ENCODE measurements at places on chromosomes 1 and 21. TPM values are rescaled to one million over a fixed set of nuclear protein-coding genes. Genes with fewer than 3 reads are reported as not detected.

- no peak for DNase-seq
Observed at GRCh38 chr1:118184739-118185083, 317 bp downstream of the SPAG17 start.

GRCh38 chr1:157154940-157155514 lies 16.8 kb upstream of the ETV3 start:
- peak; percentile 52 for DNase-seq

Gene LRRN2
- not detected for total RNA-seq

Gene GNG12
- 237 TPM for total RNA-seq

DNA sequence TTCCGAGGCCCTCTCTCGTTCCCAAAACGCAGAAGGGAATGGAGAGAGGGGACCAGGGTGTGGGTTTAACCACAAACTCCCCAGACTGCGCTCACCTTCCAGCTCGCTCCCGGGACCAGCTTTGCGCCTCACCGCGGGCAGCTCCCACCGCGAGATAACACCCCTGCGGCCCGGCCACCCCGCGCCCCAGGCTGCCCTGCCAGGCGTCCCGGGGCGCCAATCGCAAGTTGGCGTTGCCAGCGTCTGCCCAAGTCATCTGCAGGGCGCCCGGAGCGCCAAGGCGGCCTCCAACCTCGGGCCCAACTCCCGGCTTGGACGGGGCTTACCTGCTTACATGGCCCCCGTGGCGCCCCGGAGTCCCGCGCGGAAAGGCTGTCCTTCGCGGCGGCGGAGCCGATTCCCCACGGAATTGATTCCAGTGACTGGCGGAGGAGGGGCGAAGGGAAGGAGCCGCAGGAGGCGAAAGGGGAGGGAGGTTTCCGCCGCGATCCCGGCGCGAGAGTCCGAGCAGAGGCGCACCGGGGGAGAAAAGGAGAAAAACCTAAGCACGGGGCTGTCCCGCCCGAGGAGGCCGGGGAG lies 456 bp downstream of the PTPN14 start:
- no peak for DNase-seq

GRCh38 chr1:231419147-231419546 lies 2.9 kb downstream of the EGLN1 start:
- no peak for DNase-seq

GRCh38 chr1:58905628-58906221 lies 121.9 kb upstream of the JUN start:
- DNase-seq = no peak

DNA sequence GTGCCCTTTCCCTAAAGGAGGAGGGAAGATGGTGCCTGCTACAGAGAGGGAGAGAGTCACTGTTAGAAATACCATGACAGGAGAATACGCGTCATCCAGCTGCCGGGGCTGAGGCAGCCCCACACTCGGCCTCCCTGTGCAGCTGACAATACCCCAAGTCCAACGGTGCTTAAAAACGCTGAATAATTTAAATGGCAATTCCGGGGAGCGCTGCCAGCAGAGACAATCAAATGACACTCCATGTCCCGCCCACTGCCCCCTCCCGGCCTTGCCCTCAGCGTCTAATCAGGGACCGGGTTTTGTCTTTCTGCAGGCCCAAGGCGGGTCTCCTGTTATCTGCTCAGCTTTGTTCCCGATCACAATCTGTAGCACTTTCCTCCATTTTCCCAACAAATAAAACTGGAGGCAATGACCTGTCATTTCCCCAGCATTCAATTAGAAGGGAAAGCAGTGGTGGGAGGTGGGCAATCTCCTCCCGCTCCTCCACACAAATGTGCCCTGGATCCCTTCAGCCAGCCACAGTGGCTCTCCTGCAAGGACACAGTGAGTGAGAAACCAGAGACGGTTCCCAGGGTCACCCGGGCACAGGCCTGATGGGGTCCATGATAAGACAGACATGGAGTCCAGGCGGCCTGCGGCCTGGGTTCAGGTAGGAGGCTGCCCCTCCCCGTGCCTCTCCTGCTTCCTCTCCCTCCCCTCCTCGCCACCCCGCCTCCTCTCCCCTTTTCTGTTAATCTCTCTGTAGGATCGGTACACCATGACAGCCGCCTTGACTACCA lies 42.7 kb upstream of the AJAP1 start:
- no peak for DNase-seq

- no peak for DNase-seq
Observed at GRCh38 chr1:224589006-224589405, 27.1 kb upstream of the CNIH3 start.

- no peak for DNase-seq
Observed at GRCh38 chr1:109994654-109995053, 10.1 kb downstream of the AHCYL1 start.

DNA sequence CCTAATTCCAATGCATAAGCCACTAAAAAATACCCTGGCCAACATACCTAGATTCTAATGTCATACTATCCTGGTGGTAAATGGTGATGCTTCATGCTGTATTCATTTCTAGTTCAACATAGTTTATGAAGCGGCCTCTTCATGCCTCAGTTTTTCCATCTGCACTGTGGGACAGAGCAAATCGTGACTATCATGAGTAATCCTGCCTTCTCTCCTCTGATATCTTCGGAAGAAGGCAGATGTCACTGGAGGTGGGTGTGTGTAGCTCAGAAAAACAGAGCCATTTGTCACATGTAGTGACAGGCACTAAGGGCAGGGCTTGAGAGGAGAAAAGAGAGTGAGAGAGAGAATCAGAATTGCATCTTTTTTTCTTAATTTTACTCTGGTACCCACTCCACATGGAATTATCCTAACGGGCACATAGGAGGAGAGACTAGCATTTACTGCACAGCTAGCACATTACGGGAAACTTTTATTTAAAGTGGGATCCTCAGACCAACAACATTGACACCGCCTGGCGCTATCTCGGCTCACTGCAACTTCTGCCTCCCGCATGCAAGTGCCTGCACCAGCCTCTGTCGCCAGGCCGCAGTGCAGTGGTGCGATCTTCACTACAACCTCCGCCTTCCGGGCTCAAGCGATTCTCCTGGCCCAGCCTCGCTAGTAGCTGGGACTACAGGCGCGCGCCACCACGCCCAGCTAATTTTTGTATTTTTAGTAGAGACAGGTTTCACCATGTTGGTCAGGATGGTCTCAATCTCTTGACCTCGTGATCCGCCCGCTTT lies 78.4 kb upstream of the KCNA3 start:
- DNase-seq = no peak

DNA sequence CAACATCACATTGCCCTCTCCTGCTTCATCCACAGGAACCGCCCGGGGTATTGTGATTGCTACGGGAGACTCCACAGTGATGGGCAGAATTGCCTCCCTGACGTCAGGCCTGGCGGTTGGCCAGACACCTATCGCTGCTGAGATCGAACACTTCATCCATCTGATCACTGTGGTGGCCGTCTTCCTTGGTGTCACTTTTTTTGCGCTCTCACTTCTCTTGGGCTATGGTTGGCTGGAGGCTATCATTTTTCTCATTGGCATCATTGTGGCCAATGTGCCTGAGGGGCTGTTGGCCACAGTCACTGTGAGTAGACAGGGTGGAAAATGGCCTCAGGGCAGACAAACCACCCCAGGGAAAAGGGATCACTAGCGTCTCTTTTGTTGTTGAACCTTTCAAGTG lies 12.7 kb downstream of the ATP1A4 start:
- no peak for DNase-seq

DNA sequence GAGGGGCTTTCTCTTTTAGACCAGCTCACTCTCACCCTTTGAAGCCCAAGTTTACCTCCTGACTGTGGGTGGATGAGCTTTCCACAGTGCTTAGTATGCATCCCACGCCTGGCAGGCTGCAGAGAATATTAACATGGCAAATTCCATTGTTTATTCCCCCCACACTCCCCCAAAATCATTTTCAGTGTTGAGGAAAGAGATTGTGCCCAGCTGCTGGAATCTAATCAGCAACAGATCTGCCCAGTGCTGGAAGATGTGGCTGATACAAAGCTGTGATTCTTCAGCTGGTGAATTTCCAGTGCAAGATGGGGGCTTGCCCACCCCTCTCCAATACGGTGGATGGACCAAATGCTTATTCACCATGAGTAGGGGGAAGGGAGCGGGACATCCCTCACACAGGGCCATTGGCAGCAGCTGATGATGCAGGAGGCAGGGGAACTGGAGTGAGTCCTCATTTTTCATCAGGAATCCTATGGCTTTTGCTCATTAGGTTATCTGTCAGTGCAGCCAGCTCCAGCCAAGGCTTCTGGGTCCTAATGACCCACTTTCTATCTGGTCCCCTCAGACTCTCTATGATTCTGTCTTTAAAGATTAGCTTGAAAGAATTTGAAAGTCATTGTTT lies 39.7 kb upstream of the KCNA3 start:
- DNase-seq = no peak

DNA sequence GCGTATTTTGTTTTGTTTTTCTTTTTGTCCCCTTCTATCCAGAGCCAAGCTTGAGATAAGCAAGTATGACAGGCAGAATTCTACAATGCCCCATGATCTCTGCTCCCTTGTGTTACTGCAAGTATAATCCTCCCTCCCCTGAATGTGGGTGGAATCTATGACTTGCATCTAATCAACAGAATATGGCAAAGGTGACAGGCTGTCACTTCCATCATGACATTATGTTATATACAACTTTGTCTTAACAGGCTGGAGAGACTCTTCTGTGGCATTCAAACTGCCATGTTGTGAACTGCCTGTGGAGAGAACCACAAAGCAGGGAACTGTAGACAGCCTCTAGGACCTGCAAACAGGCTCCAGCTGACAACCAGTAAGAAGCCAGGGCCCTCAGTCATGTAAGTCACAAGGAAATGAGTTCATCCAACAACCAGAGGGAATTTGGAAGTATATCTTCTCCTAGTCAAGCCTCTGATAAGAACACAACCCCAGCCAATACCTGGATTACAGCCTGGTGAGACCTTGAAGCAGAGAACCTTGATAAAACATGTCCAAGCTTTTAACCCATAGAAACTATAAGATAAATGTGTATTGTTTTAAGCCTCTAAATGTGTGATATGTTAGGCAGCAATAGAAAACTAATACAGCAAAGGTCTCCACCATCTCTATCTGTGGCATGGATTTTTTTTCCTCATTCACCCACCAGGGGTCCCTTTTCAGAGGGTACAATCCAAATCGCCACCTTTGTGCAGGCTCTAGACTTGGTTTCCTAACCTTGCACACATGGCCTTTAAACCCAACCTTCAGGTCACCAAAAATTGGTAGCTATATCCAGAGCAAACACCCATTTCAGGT lies 5.7 kb upstream of the C1orf162 start:
- DNase-seq = no peak

Gene OR2T33
- total RNA-seq = not detected

Gene ADORA1
- total RNA-seq = not detected

Gene FAM163A
- total RNA-seq = 0.07 TPM

Gene GBP5
- total RNA-seq = 0.20 TPM

DNA sequence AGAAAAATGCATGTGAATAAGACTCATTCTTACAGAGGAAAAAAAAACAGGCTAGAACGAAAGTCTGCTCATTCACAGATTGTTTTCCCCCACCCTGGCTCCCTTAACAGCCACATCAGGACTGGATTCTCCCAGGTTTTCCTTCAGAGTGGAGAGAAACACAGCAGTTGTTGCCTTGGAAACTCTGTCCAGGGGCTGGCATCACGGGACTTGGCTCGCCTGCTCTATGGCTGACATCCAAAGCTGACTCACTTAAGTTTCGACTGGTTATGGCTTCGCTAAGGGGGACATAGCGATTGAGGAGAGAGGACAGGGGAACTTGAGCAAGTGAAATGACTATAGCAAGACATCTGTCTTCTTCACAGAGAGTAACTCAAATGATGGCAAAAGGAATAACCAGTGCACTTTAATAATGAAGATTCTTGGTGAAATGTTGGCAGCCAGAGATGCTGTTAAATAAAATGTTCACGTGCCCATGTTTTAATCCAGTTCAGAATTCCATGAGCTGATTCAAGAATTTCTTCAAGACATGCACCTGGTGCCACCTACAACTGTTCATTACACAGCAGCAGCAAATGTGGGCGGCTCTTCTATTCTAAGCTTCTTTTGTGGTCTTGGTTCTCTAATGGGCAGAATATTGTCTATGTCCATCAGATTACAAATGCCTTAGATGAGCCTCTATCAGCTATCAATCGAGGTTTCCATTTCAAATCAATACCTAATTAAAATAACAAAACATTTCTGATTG lies 21.8 kb downstream of the MIS18A start:
- peak; percentile 84 for DNase-seq

DNA sequence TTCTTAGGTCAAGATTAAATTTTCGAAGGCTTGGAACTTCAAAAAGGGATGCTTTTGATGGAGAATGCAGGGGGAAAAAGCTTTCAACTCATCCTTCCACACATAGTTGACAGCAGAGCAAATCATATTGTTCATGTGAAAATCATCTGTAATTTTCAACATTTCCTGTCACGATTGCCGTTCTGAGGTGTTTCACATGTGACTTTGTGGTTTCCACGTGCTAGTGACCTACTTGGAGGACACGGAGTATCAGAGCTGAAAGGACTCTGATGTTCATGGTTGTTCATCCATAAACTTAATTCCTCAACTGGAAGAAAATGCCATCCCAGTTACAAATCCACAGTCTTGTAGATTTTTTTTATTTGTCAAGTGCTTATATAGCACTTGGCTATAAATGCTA lies 79.1 kb downstream of the ZP4 start:
- DNase-seq = no peak

DNA sequence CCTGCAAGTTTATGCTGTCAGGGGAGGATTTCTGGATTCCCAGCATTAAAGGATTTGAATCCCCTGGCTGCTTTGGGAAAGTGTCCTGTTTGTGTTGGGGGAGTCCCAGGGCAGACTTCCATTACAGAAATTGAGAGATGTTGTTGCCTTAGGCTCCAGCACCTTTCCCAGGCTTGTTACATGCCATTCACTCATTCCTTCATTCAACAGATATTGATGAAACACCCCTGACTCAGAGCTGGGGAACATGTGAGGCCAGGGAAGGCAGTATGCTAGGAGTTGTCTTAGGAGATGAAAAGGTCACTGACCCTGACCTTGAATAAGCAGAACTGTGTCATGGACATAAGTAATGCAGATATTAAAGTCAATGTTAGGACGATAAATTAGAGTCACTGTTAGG lies 161.7 kb downstream of the NTMT2 start:
- DNase-seq = no peak

- no peak for DNase-seq
Observed at GRCh38 chr1:54403808-54404261, 2.4 kb downstream of the SSBP3 start.

Gene GOLPH3L
- total RNA-seq = 16.6 TPM

GRCh38 chr1:204634260-204634910 lies 51.2 kb downstream of the LRRN2 start:
- DNase-seq = no peak

DNA sequence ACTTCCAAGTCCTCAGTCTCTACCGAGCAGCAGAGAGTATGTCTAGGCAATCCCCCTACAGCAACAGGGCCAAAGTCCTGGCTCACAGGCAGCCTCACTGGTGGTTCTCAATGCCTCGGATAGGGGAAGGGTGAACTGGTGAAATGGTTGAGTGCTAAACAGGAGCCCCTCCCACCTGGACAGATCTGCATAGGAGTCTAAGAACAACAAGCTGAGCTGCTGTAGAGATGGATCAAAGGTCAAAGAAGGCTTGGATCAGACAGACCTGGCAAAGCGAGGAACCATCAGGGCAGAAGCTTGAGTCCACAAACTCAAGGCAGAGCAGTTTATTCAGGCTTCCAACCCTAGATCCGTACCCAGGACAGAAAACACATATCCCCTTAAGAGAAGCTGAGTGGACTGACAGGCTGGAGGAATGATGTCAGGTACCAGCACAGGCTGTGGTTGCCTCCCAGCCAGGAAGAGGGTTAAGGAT lies 31.8 kb downstream of the RABIF start:
- no peak for DNase-seq

Gene OR10T2
- not detected for total RNA-seq
